NCI-H69 (cell line): ENCODE measurements at places on chromosomes 6 and 20.

DNA sequence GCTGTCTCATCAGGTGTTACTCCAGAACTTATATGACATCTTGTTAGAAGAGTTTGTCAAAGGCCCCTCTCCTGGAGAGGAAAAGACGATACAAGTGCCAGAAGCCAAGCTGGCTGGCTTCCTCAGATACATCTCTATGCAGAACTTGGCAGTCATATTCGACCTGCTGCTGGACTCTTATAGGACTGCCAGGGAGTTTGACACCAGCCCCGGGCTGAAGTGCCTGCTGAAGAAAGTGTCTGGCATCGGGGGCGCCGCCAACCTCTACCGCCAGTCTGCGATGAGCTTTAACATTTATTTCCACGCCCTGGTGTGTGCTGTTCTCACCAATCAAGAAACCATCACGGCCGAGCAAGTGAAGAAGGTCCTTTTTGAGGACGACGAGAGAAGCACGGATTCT lies 43.7 kb upstream of the SMIM28 start:
- DNase-seq, result no peak

DNA sequence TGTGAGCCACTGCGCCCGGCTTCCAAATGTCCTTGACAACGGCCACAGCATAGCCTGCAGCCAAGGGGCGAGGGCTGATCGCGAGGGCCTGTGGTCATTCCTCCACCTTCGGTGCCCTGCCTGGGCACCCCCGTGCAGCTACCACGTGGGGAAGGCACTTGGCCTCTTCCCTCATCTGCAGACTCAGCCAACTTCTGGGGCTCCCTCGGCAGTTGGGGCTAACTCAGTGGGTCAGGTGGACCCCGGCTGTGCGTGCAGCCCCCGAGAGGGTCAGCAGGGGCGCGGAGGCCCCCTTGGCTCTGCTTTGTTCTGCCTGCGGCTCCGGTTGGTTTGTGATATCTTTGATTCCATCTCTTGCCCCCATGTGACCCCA lies 52.9 kb upstream of the BHLHE23 start:
- no peak for DNase-seq

DNA sequence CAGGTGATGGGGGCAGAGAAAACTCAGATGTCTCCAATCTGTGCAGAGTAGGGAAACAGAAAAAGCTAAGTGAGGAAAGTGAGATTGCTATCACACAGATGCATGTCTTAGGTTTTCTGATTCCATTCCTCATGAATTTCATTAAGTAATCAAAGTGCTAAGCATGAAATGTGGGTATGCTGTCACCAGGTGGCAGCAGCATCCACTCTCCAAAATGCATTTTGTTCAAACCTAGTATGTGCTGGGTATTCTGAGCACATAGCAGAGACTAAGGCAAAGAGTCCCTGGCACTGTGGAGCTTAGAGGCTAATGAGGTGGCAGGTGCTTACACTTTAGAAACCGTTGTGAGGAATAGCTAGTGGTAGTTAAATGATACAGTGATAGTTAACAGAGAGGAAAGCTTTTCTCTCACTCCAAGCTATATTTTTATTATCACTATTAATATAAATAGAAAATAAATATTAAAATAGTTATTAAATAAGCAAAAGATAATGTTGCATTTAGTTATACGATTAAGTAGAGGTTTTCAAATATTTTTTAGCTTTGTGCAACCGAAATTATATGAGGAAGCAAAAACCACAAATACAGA lies 179.5 kb downstream of the CDH26 start:
- DNase-seq, result peak; percentile 5

DNA sequence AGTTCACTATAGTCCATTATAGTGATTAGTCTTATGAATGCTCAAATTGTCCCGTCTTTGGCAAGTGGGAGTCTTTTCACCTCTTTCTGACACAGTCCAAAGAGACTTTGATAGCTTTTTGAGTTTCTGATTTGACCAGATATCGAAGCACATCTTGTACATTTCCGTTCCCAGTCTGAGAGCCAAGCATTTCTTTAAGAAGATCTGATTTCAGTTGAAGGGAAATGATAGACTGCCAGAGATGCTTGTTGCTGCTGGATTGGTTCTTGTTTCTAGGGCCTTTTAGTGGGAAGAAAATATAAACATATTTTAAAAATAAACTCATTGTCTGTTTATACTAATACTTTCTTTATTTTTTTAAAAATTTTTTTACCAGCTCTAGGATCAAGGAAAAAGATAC lies 54.1 kb upstream of the IER3 start:
- DNase-seq, result no peak

DNA sequence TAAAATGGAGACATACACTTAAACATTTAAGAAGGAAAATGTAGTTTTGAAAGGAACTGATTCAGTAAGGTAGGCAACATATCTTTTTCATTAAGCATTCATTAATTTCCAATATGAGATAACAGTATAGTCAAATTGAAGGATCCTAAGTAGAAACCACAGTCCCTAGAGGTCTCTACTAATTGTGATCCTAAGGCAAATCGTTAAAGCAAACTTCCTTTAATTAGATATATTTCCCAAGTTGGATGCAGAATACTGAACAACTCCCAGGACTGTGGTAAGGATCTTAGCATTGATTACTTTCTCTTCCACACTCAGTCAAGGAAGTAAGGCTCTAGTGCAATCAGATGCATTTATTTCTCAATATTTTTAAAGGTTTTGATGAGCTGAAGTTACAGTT lies 604.1 kb upstream of the GJE1 start:
- DNase-seq, result no peak

GRCh38 chr20:16709017-16709416 lies 20.8 kb upstream of the SNRPB2 start:
- DNase-seq, result no peak

GRCh38 chr20:49186535-49187329 lies 1.4 kb downstream of the STAU1 start:
- peak; percentile 40 for DNase-seq

DNA sequence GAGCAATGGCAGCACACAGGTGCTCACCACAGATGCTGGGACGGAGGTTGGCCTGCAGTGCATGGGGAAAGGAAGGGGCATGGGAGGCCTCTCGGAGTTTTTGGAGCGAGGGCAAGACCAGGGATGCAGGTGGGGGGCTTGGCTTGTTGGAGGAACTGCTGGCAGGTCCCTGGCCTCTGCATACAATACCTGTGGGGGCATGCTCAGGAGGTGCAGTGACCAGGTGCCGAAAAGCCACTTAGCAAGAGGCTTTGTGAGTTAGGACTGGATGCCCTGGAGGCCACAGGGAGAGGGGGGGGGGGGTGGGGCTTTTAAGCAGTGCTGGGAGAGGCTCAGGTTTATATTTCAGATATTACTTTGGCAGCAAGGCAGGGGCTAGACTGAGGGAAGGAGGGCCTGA lies 142.7 kb downstream of the F13A1 start:
- no peak for DNase-seq

DNA sequence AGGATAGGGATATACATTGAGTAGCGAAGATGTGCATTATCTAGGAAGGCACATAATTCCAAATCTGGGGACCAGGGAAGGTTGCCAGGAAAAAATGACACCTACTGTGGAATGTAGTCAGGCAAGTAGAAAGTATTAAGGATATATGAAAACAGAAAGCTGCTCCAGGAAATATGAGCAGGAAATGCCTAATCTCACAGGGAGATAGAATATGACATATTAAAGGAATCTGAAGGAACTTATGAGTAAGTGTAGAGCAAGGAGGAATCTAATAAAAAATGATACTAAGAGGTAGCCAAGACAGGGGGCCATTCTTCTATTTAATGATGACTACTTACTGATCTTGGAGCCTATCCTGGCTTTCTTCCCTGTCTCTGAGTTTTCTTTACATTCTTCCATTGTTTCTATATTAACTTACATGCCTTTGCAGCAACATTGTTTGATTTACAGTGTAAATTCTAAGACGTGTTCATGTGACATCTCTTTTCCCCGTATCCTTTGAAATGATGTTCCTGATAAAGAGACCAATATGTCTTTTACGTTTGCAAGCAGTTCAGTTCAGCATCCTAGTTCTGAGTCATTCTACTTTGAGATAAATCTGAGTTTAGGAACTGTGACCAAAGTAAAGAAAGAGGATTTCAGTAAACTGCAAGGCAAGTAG lies 58.6 kb downstream of the TINAG start:
- DNase-seq, result no peak

DNA sequence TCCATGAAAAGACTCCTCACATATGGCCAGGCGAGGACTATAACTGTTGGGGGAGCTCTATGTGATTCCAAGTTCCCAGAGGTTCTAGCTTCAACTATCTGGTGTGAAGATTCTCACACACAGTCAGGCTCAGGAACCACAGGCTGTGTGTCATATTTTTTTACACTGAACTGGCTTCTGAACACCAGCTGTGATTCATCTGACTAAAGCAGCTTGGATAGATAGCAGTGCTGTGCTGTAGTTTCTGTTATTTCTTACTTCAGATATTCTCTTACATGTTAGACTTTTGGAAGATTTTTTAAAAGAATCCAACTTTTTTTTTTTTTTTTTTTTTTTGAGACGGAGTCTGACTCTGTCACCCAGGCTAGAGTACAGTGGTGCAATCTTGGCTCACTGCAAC lies 140.7 kb upstream of the MCHR2 start:
- no peak for DNase-seq

DNA sequence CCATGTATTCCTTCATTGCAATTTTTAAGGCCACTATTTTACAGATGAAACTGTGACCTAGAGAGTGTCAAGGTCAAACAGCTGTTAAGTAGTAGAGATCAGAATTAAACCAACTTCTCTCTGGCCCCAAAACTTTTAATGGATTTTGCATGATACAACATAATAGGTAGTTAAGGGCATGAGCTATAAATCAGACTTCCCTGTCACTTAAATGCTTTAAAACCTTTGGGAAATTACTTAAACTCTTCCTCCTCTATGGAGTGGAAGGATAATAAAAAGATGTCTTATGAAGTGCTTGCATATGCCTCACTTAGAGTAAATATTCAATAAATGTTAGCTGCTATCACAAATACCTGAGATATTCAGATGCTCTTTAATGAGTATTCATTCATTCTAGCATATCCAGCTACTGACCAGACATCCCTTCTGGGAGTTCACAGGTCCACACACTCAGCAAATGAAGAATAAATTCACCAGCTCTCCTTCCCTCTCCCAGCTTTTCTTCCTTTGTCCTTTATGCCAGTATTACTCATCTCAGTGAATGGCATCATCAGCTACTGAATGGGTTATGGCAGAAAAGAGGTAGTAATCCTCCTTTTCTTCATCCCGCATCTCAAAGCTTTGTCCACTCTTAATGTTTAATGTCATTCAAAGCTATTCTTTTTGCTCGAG lies 36.2 kb downstream of the EYA4 start:
- no peak for DNase-seq

- no peak for DNase-seq
Measured at GRCh38 chr6:45365036-45365435, 12.7 kb downstream of the SUPT3H start.

DNA sequence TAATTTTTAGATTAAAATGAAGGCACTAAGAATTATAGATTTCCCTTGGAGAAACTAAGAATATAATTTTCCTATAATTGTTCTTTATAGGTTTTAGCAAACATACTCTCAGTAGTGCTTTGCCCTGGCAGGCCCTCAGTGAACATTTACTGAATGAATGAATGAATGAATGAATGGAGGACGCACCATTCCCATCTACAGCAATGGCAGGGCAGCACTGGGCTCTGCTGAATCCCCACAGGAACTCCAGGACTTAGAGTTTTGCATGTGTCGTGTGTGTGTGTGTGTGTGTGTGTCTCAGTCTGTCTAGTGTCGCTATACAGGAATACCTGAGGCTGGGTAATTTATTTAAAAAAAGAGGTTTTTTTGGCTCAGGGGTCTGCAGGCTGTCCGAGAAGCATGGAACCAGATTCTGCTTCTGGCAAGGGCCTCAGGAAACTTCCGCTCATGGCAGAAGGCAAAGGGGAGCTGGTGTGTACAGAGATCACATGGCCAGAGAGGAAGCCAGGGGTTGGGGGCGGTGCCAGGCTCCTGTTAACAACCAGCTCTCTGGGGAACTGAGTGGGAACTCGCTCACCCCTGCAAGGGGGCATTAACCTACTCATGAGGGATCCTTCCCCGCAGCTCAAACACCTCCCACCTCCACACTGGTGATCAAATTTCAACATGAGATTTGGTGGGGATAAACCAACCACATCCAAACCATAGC lies 20.1 kb downstream of the RNASET2 start:
- peak; percentile 49 for DNase-seq

GRCh38 chr6:121383478-121383877 lies 49.2 kb upstream of the TBC1D32 start:
- no peak for DNase-seq

- no peak for DNase-seq
Measured at GRCh38 chr20:33450867-33451266, 7.3 kb upstream of the SNTA1 start.

- no peak for DNase-seq
Measured at GRCh38 chr6:170514908-170515307, 38.2 kb downstream of the PSMB1 start.
